ENCODE measurements at places on chromosomes 3 and 15.

GRCh38 chr3:8562081-8562595 lies 60.5 kb downstream of the LMCD1 start:
- no peaks in the 10 kb centered on the region for H3K27me3 ChIP-seq
- no peak overlapping the region for H3K27ac ChIP-seq
- H3K4me1 ChIP-seq = no peaks in the 10 kb centered on the region
- peaks cover 23% of the 10 kb centered on the region for H3K36me3 ChIP-seq
- no peak for DNase-seq

DNA sequence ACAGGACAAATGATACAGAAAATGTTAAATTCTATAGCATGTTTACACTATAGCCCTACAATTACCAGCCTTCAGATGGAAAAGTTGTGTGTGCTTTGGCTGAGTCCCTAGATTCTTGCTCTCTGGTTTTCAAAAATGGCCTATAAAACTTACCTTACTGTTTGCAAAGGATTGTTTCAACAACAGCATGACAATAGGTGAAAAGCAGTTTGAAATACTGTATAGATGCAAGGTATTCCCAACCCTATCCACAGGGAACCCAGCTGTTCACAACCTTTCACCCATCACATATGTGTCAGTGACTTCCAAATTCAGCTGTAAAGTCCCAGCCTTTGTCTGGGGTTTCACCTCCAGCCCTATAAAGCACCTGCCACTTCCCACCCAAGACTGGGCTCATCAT lies 97.3 kb downstream of the NEK10 start:
- no peak overlapping the region for H3K4me3 ChIP-seq
- no peaks in the 10 kb centered on the region for H3K36me3 ChIP-seq
- DNase-seq = no peak
- no peak overlapping the region for H3K27ac ChIP-seq

DNA sequence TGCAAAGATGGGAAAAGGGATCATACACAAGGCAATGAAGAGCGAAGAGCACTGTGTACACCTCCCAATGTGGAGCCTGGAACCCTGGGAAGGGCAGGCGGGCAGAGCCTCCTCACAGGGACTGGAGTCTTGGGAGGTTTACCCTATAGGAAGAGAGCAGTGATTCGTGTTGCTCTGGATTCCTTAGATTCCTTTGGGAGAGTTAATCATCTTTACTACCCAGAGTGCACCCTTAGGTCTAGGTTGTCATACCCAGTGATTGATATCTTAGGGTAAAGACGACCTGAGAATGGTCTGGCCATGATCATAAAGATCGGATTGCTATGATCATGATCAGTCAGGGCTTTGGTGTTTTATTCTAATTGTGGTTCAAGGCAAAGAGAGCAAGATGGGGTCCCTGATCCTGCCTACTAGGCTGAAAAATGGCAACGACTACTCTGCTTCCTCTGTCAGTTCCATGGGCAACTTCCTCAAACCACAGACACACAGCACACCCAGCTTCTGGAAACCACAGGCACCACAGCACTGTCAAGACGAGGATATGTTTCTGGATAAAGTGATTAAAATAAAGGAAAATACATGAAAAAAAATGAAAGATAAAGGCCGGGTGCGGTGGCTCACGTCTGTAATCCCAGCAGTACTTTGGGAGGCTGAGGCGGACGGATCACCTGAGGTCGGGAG lies 20.4 kb upstream of the MAP6D1 start:
- no peak overlapping the region for H3K4me3 ChIP-seq
- no peak for DNase-seq
- H3K27ac ChIP-seq = no peak overlapping the region
- no peaks in the 10 kb centered on the region for H3K4me1 ChIP-seq
- peaks cover 23% of the 10 kb centered on the region for H3K36me3 ChIP-seq
- no peaks in the 10 kb centered on the region for H3K27me3 ChIP-seq

GRCh38 chr3:120311863-120312794 lies 27.1 kb upstream of the GPR156 start:
- no peaks in the 10 kb centered on the region for H3K4me1 ChIP-seq
- no peak overlapping the region for H3K27ac ChIP-seq
- no peaks in the 10 kb centered on the region for H3K27me3 ChIP-seq

DNA sequence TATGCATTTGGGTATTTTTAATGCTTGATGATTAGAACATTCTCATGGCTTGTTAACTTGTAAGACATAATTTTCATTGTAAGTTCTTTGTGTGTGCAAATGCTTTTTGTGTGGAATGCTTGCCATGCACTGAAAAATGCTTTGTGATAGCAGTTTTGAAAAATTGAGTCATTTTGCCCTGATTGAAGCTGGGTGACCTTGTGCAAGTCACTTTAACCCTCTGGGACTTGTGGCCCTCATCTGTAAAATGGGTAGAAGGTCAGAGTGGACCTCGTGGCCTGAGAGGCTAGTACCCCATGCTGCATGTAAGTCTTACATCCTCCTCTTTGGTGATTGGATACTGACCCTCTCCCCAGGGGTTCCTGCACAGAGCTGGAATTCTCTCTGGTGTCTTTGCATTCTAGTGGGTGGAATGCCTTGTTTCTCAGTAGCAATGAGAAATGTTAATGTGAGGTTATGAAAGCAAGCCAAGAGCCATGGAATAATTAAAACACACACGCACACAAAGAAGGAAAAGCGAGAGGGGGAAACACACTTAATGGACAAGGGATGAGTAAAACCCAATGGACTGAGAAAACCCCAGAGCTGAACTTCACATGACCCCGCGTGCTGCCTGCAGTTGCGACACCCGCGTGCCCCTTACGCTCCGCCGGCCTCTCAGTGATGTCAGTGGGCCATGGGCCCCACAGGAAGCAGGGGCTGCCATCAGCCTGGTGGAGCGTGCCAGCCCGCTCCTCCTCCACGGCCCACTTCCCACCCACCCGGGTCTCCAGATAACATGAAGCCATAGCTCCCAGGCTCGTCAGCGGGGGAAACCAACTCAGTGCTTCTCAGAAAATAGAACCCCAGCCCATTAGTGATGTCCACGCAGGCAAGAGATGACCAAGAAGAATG lies 44.0 kb downstream of the SMAD3 start:
- H3K27ac ChIP-seq = no peak overlapping the region
- H3K36me3 ChIP-seq = peaks cover 19% of the 10 kb centered on the region

DNA sequence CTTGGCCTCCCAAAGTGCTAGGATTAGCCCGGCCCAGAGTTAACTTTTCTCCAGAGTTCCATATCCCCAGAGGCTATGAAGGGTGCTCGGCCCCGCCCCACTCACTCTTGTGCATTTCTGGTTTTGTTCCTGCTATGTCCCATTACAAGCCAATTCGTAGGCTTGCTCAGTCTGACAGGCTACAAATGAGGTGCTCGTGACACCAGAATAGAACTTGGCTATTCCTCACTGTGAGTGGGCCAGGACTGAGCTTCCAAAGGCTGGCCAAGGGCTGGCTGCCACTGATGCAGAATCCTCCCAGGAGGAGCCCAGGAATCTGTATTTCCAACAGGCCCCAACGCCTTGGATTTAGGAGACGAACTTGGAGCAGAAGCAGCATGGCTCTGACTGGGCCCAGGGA lies 282.7 kb upstream of the C2CD4B start:
- no peaks in the 10 kb centered on the region for H3K36me3 ChIP-seq
- H3K27ac ChIP-seq = no peak overlapping the region

GRCh38 chr15:78192826-78193594 lies 41.4 kb downstream of the ACSBG1 start:
- H3K4me3 ChIP-seq = no peak overlapping the region
- no peaks in the 10 kb centered on the region for H3K36me3 ChIP-seq
- H3K27ac ChIP-seq = no peak overlapping the region
- no peaks in the 10 kb centered on the region for H3K4me1 ChIP-seq
- no peaks in the 10 kb centered on the region for H3K27me3 ChIP-seq

- no peaks in the 10 kb centered on the region for H3K36me3 ChIP-seq
- H3K27ac ChIP-seq = no peak overlapping the region
- no peak overlapping the region for H3K4me3 ChIP-seq
- no peaks in the 10 kb centered on the region for H3K4me1 ChIP-seq
- no peak for DNase-seq
- no peaks in the 10 kb centered on the region for H3K27me3 ChIP-seq
These were observed 14.4 kb upstream of the SLC30A4 start for GRCh38 chr15:45536934-45537333.

All from H9 (cell line).